ENCODE measurements at places on chromosomes 7 and 10.

DNA sequence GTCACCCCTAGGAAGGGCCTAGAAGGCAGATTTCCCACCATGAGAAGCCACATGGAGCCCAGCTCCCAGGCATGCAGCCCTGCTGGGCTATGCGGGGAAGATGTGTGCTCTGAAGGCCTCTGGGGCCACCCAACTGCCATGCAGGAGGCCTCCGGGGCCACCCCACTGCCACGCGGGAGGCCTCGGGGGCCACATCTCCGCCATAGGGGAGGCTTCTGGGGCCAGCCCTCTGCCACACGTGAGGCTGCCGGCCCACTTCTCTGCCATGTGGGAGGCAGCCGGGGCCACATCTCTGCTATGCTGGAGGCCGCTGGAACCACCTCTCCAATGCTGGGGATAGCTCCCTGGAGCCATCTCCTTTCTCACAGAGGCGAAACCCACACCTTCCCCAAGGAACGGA, 451.8 kb downstream of the DNAJB6 start:
- DNase-seq, result no peak

- no peak for DNase-seq
Observed at GRCh38 chr7:39745320-39745719, 121.9 kb downstream of the RALA start.

GRCh38 chr10:131855461-131856401, 45.1 kb upstream of the PPP2R2D start:
- no peak for DNase-seq

- DNase-seq, result no peak
Observed at GRCh38 chr7:39594988-39595620, 28.3 kb upstream of the RALA start.
